ENCODE measurements at places on chromosomes 6 and 20.

GRCh38 chr6:40762981-40763380, 175.8 kb upstream of the LRFN2 start:
- ATAC-seq: no peak

- no peak for ATAC-seq
Measured at GRCh38 chr20:7770578-7770977, 169.7 kb downstream of the HAO1 start.

GRCh38 chr6:30327232-30327746, 562 bp downstream of the TRIM39 start:
- no peak for ATAC-seq

DNA sequence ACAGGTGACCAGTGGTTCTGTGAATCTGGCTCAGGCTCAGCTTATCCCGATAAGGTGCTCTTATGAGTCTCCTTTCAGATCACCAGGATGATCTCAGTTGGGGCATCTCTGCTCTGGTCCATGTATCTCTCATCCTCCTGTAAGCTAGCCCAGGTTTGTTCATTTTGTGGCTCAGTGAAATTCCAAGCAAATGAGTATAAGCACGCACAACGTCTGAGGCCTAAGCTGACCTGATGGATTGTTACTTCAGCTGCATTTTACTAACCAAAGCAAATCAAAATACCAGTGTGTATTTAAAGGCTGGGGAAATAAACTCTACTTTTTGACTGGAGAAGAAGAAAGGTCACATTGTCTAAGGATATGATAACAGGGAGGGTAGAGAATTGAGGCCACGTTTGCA, 551.0 kb upstream of the BTBD3 start:
- ATAC-seq: no peak

DNA sequence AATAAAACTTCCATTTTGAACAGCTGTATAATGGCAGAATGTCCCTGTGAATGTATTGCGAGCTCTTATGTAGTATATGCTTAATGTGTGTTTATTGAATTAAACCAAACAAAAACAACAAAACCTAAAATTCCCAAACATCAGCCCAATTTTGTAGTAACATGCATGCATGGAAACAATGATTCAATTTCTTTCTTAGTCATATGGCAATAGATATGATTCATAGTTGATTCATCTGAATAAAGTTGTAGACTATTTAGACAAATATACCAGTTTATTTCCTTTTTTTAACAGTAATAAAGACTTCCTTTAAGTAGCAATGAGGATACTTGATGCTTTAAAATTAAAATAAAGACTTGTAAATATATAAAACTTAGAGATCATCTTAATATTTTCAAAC, 670.6 kb downstream of the CD109 start:
- ATAC-seq: no peak

- peak; percentile 35 for ATAC-seq
Measured at GRCh38 chr6:150813319-150813992, 52.0 kb upstream of the MTHFD1L start.

DNA sequence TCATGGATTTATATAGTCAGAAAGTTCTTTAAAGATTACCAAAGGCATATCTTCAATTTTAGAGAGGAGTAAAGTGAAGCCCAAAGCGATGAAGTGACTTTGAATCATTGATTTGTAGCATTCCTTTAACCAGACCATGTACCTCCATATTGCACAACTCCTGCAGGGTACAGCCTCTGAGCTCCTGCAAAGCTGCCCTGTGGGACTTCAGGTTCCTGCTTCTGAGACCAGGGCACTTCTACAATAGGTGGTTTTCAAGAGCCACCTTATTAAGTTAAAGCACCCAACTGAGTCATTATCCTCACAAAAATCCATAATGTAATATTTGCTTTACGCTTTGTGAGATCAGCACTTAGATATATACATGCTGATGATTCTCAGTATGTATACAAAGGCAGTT, 270.7 kb upstream of the RGS17 start:
- no peak for ATAC-seq

DNA sequence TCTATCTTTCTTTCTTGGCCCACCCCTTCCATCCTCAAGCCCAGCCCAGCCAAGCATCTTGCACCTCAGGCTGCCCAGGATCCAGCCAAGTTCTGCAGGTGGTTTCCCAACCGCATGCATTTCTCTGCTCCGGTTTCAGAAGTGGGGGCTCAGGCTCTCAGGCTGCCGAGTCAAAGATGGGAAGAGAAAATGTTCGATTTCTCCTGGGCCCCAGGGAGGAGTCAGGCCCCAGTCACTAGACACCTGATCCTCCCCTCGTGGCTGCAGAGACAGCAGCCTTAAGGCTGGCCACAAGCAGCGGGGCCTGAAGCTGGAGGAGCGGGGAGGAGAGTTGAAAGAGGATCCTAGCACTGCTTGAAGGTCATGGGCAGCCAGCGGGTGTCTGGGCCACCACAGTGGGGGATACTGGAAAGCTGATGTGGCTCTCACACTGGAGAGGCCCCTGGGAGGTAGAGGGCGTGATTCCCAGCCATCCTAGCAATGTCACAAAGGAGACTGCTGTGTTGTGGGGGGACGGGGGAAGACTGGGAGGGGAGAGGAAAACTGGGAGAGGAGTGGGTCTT, 42.2 kb upstream of the ZFAND3 start:
- peak; percentile 78 for ATAC-seq

- ATAC-seq: no peak
Measured at GRCh38 chr6:156334966-156335365, 442.2 kb upstream of the ARID1B start.

DNA sequence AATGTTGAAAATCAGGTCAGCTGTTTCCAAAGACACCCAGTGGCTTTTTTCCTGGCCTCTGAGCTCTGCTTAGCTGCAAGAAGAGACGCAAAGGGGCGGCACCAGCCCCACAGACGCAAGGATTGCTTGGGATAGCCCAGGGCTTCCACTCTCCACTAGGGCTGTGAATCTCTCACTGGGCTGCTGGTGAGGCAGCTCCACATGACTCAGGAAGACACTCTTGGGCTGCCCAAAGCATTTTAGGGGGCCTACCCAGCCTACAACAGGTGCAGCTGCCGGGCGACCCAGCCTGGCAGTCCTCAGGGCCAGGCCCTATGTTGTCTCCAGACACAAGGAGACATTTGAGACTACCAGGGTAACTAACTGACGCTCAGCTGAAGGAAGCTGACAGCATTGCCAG, 59.8 kb downstream of the FAM50B start:
- ATAC-seq: no peak

- ATAC-seq: no peak
Measured at GRCh38 chr6:107840636-107841274, 16.6 kb upstream of the SCML4 start.

- peak; percentile 88 for ATAC-seq
Measured at GRCh38 chr6:14273191-14273590, 155.6 kb downstream of the CD83 start.

DNA sequence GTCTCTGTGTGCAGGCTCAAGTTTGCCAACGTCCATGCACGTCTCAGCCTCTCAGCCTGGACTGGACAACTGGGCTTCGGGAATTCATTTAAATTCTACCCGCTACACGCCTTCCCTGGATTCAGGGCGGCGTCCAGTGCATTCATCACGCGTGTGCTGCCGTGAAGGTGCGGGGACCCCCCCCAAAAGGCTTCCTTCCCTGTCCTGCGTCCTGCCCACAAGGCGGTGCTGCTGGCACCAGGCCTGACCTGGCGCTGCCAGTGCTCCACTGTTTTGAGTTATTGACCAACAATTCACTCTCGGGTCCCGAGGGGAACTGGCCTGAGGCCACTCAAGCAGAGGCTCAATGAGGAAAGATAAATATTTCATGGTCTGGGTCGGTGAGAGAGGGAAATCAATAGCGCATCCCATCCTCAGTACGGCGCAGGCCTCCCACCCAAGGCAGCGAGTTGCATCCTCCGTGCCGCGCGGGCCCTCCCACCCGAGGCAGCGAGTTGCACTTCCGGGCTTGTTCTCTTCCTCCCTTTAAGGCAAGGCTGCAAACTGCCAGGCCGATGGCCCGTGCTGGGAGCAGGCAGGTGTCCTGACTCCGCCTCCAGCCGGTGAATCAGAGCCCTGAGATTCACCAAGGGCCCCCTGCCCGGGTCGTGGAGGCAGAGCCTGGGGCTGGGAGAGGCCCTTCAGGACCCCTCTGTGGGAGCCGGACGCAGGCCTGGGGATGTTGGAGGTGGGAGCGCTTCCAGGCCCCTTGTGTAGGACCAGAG, 22.8 kb upstream of the BHLHE23 start:
- ATAC-seq: no peak

GRCh38 chr20:45470262-45470931, 844 bp downstream of the WFDC2 start:
- ATAC-seq: peak; percentile 86

DNA sequence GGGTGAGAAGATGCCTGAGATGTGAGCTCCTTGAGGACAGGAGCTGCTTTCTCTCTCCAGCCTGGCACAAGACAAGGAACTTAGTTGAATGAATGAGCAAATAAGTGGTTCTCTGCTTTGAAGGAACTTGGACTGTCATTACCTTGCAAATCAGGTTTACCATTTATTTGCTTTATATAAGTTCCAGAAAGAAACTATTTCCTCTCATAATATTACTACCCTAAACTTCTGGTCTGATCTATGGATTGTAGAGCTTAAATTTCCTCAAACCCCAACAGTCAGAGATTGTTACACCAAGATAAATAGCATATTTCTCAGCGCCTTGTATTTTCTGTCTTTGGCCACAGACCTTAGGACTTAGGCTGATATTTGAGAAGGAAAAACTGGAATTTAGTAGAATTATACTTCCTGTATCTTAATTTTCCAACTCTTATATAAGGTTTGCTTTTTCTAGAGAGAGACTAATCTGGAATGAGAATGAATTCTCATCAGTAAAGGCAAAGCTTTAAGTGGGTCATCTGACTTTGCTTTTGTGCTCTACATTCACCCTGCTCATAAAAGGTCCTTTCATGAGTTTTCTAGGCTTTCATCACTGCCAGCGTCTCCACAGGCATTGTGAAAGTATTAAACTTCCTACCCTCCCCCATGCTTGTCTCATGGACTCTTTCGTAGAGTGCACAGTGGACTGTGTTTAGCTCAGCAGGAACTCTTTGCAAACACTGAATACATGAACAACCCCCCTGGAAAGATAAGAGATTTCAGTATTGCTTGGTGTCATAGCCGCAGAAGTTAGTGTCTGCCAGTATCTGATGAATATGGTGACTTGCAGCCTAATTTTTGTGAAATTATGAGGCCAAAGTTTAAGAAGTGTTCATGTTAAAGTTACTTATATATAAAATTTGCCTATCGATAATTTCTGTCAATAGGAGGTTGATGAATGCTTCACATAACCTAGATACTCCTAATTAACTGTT, 74.0 kb downstream of the PTPRA start:
- ATAC-seq: no peak

DNA sequence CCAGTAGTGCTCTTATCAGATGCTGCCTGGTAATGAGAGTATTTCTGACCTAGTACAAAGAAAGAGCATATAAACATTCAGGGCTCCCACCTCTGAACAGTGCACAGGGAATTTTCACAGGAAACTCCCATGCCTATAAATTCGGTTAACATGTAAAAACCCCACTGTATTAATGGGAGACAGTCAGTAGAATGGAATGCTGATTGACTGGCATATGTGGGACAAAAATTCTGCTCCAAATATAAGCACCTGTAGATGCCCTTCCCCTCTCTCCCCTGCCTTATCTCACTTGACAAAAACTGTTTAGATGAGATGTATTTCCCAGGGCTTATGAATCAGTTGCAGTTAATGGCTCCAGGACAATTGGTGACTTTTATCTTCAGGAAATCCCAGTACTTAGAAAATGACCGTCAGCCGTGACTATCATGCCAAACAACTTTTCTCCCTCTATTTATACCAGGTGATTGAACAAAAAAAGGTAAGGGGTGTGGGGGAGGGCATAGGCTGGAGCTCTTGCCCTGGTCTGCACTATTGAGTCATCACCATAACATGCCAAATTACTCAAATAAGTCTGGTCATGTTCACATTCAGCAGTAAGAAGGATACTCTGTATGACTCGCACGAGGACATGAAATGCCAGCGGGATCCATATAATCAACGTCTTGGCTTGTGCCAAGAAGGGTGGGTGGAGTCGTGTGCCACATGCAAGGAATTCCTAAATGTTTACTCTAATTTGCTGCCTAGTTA, 176.4 kb upstream of the BMP2 start:
- ATAC-seq: peak; percentile 87

DNA sequence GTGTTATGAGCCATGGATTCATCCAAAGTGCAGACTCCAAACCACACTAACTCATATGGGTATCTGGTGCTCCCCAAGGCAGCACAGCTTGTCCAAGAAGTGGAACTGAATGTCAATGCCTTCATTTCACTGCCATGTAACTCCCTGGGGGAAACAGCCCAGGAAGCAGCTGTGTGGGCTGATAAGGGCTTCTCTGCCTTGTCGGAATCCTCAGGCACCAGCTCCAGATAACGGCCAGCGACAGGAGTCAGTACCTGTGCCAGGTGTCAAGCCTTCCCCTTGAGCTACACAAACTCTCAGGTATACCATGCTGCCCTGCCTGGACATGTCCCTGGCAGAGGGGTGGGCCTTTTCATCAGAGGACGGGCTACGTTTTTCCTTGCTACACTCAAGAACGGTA, 751.9 kb upstream of the CHD6 start:
- no peak for ATAC-seq

- ATAC-seq: no peak
Measured at GRCh38 chr6:3442431-3443220, 14.2 kb downstream of the SLC22A23 start.

GRCh38 chr20:38298768-38299288, 5.1 kb upstream of the BPI start:
- ATAC-seq: no peak

GRCh38 chr20:3307725-3308124, 68.7 kb upstream of the SLC4A11 start:
- ATAC-seq: no peak

DNA sequence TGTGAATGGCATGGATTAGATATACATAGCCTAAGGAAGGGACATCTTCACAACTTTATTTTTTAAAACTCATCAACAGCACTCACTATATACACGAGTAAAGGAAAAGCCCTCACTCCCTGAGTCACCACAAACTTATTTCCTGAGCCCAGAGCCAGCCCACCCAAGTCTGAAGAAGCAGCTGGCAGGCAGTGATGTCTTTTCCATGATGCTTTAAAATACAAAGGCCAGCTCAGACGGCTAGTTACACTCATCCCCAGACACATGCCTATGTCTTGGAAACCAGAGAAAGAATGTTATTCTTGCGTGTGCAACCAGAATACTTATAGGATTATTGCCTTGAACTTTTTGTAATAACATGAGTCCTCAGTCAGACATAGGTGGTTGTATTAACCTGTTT, 114.4 kb downstream of the ADGRG6 start:
- ATAC-seq: peak; percentile 64

DNA sequence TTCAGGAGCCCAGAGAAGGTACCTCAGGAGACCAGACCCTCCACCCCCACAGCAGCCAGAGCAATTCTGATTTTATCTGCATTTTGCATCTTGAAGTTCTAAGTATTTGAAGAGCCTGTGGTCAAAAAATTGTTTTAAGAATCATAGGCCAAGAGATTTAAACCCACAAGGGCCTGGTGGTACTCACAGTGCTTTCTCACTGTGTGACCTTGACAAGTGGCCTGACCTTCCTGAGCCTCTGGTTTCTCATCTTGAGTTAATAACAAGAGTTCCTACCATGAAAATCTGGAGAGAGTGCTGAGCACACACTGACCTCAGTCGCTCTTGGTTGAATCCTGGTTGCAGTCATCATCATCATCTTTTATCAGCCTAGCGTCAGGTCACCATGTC, 45.4 kb upstream of the ID1 start:
- no peak for ATAC-seq
